ENCODE measurements at places on chromosomes 2 and 18.

DNA sequence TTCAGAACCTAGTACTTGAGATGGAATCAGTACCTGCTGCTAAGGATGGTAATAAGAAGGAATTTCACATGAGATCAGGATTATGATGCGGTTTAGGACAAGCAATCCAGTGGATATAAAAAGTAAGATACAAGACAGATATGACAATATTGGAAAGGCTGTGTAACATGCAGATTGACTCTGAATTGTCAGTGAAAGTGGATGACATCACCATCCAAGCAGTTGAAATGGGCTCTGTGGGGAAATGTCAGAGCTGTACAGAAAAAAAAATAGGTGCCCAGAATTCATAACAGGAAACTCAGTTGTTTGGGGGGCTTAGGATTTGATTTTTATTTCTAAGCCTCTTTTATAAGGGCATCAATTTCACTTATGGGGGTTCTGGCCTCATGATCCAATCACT is 438.3 kb downstream of the SPAG16 start:
- no peak for DNase-seq

DNA sequence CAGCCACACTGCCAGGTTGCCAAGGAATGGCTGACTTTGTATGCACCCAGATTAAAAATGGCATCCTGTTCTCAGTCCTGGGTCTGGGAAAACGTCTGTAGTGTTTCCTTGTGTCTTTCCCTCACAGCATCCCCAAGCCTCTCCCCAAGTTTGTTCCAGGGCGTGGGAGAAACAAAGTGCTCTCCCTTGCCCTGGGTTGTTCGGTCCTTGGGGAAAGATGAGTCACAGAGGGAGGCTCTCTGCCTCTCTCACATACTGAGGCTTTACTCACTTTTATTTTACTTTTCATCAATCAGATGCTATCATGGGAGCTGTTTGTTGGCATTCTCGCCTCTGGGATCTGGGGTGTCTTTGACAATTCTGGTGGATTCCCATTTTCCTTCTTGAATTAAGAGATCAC is 492.3 kb downstream of the XIRP2 start:
- no peak for DNase-seq

DNA sequence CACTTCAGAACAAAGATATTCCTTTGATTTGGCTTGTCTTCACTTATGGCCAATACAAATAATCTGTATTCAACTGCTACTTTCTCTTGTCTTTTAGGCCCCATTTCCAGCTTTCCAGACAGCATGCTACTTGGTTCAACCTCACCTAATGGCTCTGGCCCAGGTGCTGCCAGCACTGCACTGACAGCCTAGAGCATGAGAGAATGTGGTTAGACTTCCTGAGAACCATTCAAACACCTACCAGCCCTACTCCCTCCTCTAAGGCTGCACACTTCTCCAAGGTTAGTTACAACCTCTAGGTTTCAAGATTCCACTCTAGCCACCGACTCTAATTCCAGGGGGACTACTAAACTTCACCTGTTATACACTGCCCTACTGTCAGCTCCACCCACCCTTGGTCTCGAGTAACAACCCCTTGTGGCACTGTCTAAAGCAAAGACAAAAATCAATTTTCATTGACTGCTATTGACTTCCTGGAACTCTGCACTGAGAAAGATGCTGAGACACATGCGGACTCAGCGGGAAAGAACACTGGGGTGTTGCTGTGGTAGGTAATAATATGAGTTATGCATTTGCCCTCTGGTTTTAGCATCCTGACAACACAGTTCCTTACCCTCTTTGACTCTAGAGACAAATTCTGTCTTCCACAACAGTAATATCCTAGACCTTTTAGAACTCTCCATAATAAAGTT is 38.2 kb downstream of the PLEKHM3 start:
- DNase-seq, result no peak

DNA sequence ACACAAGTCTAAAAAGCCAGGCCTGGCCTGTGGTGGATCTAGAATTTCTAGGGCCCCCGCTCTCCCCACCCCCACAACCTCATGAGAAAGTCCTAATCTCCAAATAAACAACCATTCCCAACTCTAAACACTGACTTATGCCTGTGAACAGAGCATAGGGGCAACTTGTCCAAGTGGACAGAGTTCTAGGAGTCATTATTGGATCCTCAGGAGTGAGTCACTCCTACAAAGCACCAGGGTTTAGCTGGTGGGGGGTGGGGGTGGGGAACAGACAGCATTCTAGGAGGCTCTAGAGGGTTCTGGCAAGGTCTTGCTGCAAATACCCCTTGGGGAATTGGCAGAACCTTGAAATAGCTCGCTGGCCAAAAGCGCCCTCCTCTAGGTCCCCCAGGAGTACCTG is 83.3 kb downstream of the ZCCHC2 start:
- no peak for DNase-seq

DNA sequence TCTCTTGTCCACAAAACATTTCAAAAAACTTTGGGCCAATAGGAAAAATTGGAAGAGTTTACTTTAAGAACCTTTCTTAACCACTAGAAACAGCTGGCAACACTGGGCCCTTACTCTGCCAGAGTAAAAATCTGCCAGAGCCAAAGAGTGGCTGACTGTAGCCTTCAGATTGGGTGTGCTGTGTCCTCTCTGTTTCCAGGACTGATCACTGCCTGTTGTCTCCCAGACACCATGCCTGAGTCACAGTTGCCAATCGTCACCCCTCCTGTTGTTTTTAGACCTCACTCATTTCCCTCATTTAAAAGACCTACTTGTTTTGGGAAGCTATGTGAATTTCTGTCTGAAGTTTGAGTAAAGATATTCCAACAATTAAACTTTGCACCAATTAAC is 159.1 kb downstream of the PPP1R1C start:
- DNase-seq, result no peak

DNA sequence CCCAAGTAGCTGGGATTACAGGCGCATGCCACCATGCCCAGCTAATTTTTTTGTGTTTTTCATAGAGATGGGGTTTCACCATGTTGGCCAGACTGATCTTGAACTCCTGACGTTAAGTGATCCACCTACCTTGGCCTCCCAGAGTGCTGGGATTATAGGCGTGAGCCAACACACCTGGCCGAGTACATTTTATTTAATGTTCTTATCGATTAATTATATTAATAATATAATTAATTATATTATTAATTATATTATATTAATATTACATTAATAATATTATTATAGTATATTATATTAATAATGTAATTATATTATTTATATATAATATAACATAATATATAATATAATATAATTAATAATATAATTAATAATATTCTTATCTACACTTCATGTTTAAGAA is 101.4 kb downstream of the CCDC85A start:
- DNase-seq, result no peak

DNA sequence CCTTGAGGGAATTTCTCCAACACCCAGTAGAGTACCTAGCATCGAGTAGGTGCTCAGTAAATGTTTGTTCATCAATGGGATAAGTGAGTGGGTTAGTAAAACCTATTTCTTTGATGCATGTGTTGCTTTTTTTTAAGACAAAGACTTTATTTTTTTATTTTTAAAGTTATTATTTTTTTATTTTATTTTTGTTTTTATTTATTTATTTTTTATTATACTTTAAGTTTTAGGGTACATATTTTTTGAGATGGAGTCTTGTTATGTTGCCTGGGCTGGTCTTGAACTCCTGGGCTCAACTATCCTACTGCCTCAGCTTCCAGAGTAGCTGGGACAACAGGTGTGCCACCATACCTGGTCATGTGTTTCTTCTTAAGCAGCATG is 20.8 kb downstream of the PLEK start:
- DNase-seq, result no peak

DNA sequence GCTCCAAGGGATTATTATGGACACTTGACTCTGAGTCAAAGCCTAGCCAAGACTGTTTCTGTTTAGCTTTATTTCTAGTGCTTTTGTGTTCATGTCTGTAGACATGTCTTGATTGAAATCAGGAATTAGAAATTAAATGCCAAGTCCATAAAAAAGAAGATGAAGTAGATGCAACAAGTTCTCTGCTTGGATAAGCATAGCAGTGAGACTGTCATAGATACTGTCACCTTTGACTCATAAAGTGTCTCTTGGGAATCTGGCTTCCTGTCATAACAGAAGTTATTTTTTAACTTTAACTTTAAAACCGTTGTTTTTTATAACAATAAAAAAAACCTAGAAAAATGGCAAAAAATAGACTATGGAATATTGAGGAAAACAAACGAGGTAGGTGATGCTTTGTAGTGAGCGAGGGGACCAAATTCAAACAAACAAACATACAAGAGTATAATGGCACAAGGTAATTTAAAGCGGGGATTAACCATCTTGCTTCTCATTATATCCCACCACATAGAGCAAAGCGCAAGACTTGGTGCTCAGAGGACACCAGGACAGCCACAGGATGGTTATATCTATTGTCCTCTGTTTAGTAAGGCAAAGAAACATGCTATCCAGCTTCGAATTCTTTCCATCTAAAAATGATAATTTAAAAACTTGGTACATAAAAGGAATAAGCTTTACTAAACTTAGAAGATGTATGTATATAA is 64.6 kb downstream of the CD226 start:
- no peak for DNase-seq

GRCh38 chr2:129895526-129896082 is 83.9 kb upstream of the RAB6C start:
- no peak for DNase-seq

- no peak for DNase-seq
These were observed 23.6 kb upstream of the NEB start for GRCh38 chr2:151757861-151758260.

- no peak for DNase-seq
These were observed 138.6 kb downstream of the BCL2 start for GRCh38 chr18:63180971-63181376.

- no peak for DNase-seq
These were observed 96.5 kb downstream of the DLGAP1 start for GRCh38 chr18:4358618-4359017.

DNA sequence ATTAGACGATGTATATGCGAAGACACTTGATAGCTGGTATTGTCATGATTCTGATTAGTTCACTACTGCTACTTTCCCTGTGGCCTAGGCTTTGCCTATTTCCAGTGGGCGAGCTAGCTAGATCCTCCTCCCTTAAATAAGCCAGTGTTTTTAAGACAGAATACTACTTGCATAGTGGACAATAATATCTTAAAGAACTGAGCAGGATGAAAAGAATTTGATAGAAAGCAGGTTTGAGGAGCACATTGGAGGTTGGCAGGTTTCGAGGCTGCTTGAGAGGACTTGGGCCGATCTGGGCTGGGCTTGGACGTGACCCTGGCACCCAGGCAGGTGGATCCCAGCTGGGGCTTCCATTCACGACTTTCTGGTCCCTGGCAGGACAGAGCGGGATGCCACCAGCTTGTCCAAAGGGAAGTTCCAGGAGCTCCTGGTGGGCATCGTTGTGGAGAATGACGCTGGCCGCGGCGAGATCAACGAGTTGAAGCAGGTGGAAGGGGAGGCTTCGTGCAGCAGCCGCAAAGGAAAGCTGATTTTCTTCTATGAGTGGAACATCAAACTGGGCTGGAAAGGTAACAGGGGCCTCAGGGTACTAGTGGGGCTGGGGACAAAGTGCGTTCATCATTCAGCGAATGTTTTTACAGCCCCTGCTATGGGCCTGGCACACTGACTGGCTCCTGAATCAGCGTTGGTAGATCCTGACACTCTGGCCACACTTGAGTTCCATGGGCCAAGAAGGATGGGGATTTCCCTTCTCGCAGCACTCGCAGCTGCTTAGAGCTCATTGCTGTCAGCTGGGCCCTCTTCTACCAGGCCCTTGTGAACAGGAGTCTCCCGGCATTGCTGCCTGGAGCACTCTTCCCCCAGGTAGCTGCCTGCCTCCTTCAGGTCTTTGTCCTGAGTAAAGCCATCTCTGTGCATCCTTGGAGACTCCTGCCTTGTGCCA is 16.9 kb downstream of the C2orf74 start:
- no peak for DNase-seq

DNA sequence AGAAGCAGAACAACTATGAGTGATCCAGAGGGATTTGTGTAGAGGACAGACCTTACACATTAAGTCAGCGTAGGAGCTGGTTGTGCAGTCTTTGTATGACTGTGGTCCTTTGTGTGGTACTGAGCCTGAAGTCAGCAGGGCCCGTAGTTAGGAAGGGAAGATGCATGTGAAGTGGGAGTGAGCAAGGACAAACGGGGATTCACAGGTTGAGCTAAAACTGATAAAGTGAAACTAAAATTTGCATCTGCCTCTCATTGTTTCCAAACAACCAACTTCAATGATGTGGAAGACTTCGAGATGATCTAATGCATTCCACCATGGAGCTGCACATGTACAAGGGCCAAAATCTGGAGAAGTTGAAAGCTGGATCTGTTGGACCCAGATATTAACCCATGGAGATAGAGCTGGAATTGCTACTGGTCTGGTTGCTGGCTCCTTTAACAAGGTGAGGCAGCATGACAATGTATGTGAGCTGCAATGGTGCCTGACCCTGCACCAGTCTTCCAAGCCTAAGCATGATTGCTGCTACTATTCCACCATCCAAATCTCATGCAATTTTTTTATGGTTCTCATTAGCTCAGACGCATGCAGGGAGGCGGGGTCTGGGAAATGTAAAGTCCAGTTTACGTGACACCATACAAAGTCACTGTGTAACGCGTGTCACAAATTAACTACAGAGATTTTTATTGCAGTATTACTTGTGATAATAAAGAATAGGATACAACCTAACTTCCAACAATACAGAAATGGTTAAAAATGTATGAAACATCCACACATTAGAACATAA is 12.1 kb upstream of the CYBRD1 start:
- no peak for DNase-seq

GRCh38 chr2:223923976-223924375 is 21.2 kb downstream of the WDFY1 start:
- DNase-seq, result no peak

- DNase-seq, result no peak
These were observed 62.6 kb downstream of the ODC1 start for GRCh38 chr2:10385501-10385900.

GRCh38 chr2:25401307-25402026 is 59.7 kb upstream of the DNMT3A start:
- DNase-seq, result no peak

GRCh38 chr2:25635797-25636196 is 37.6 kb downstream of the DTNB start:
- no peak for DNase-seq

Measured in activated CD8-positive, alpha-beta memory T cell treated with anti-CD3 and anti-CD28 coated beads for 1 hour (primary cell).